Activated CD4-positive, CD25-positive, alpha-beta regulatory T cell treated with anti-CD3 and anti-CD28 coated beads, Interleukin-2, amount 50 U/mL, for 16 hours (primary cell): ENCODE measurements at places on chromosomes 3 and 15.
A peak's percentile ranks its signal among the peaks of the same experiment; 100 is the strongest.

DNA sequence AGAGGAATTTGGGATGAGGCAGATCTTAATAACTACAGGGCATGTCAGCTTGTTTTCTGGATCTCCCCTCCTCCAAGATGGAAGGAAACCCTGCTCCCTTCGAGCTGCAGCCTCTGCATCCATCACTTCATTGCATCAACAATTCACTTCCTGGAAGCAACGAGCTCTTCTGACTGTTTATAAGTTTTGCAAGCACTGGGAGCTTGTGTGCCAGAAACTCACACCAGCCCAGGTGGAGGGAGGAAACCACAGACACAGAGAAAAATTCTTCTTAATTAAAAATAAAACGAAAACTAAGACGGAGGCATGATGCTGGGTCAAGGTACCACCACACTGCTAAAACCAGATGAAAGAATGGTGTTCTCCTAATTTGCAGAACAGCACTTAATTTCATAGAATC lies 10.6 kb downstream of the LRIG1 start:
- DNase-seq, result no peak

DNA sequence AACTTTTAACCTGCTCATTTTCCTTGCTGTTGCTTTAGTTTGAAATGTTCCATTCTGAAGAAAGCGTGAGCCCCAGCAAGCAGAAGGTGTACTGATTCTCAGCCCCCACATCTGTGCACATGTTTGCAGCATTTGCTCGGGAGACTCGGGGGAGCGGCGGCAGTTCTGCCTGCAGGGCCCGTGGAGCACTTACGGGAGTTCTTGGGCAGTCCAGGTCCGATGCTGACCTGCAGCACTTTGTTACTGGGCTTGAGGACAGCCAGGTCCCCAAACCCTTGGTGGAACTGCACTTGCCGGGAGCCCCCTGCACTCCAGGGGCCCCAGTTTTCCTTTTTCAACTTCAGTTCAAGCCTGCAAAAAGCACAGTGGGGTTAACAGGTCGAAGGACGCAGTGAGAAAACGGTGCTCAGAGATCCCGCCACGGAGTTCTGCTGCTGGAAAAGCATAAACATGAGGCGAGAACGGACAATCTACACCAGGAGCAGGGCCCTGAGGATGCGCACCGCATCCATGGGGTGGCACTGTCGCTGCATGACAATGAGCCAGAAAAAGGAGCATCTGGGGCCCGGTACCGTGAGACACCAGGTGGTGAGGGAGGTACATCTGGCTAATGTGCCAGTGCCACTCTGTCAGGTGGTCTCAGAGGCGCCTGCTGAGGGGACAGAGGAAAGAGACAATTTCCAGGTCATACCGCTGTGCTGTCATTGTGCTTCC lies 45.6 kb upstream of the LDHAL6B start:
- DNase-seq, result no peak

DNA sequence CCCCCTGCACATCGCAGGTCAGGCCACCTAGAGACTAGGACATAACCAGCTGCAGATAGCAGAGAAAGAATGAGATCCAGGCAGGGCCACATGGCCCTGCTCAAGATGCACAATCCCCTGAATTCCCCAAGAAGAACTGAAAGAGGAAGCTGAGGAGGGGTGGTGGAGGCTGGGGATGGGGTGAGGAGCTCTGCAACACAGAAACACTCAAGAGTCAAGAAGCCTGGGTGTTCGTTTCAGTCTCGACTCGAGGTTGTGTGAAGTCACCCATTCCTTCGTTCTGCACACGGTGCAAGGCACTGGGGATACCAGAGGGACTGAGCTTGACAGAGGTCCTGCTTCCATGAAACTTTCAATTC lies 62.0 kb downstream of the TLE3 start:
- no peak for DNase-seq

DNA sequence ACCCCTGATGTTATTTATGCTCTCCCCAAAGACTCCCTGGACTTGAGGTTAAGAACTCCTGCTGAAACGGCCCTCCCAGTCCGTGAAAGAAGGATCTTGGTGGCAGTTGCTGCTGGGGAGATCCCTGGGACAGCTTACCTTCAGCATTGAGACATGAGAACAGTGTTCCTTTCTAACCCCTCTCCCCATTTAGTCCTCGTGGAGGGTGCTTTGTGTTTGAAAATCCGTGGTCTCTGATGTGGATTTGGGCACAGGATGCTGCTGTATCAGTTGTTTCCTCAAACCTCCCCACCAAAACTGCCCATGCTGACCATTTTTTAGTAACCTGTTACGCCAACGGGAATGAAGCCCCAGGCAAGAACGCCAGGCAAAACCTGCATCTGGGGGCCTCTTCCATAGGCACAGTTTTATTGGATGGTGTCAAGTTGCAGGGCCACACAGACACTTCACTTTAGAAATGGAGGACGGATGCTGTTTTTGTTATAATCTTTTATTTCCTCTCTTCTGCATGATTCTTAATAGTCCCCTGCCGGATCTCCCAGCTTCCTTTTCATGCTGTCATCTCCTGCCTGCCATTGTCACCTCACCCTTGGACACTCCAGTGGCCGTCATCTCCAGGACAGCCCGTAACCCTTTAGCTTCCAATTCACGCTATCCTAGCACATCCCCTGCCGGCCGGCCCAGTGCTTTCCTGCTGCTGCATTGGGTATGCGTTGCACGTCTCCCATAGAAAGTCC lies 31.7 kb upstream of the CEMIP start:
- no peak for DNase-seq

- no peak for DNase-seq
Measured at GRCh38 chr3:24972491-24972890, 455.6 kb upstream of the RARB start.

- peak; percentile 82 for DNase-seq
Measured at GRCh38 chr15:63487076-63487757, 17.2 kb upstream of the USP3 start.

- peak; percentile 25 for DNase-seq
Measured at GRCh38 chr3:10344147-10344943, 23.4 kb upstream of the SEC13 start.

- DNase-seq, result no peak
Measured at GRCh38 chr3:121703973-121704372, 43.3 kb upstream of the HCLS1 start.

GRCh38 chr15:94231723-94232468 lies 535 bp downstream of the MCTP2 start:
- no peak for DNase-seq

GRCh38 chr15:52668133-52668532 lies 11.1 kb downstream of the ATOSA start:
- DNase-seq, result no peak

DNA sequence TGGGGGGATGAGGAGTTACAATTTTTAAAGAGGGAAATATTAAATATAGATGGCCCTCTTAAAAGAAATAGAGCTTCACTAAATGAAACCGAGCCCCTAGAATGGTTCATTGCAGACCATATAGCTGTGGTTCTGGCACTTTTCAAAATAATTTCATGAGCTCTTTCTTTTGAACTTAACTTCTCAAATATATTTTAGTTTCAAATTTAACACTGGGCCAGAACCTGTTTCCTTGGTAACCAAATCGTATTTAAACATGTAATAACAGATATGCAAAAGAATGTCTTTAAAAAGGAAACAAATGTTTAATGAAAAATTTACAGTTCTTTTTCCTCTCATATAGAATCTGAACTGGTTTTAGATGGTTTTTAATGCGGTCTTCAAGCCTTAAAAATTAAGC lies 20.1 kb downstream of the ZBTB38 start:
- DNase-seq, result no peak

- DNase-seq, result no peak
Measured at GRCh38 chr3:39290255-39290654, 10.4 kb upstream of the CX3CR1 start.

- DNase-seq, result peak; percentile 12
Measured at GRCh38 chr3:108477511-108478147, 32.8 kb downstream of the MYH15 start.

- no peak for DNase-seq
Measured at GRCh38 chr15:25710184-25710583, 152.9 kb downstream of the ATP10A start.

DNA sequence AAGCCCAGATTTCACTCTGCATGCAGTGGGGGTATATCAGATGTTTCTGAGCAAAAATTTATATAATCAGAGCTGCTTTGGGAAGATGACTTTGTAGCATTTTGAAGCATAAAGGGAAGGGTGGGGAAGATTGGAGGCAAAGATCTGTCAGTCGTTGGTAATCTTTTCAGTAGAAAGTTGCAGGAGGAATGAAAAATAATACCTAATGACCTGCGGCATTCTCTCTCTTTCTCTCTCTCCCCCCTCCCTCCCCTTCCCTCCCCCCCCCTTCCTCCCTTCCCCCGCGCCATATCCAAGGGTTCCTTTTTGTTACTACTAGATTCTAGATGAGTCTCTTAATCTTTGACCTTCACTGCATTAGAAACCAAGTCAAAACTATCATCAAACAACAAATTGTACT lies 1.5 kb upstream of the DMXL2 start:
- DNase-seq, result no peak
